ENCODE measurements at places on chromosomes 2 and 18.

DNA sequence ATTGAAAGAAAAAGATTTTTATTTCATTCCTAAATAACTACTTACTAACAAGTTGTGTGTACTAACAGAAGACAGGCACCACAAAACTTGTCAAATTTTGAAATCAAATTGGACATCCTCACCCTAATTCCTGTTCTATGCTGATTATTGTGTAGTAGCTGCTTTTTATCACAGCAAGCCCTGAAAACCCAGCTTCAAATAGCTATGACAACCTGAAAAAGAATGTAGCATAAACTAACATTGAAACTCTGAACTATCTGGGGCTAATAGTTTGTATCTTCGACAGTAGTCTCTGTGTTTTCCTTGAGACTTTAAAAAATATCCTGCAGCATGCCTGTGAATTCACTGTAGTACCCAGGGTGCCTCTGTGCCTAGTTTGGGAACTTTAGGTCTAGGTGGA, 122.6 kb downstream of the WDPCP start:
- DNase-seq, result no peak

DNA sequence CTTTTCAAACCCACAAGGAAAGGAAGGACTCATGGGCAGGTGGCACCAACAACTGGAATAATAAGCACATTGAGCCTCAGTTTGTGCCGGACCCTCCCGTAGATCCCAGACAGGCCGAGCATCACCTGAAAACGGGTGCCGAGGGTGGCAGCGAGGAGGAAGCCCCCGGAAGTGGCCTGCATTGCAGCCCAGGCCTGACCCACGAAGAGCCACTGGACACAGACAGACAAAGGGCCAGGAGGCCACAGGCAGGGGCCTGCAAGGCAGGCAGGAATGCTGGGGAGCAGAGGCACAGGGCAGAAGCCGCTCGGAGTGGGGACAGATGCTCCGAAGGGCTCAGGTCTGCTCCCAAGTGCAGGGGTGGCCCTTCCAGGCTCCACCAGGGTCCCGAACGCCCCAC, 31.7 kb downstream of the MTERF4 start:
- DNase-seq, result no peak

DNA sequence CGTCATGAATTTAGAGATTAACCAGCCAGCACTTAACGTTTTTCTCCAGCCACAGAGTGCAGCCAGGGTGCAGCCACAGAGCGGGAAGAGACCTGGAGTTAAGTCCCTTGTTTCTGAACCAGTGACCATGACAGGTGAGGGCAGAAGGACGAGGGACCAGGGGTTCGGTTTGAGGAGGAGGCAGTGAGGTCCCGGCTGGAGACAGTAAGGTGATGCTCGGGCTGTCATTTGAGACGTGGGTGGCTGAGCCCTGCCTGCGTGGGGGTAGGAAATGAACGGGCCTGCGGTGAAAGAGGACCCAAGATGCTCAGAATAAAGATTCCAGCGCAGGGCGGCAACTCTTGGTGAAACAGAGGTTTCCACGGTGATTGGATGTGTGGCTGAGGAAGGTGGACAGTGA, 205.9 kb downstream of the SNTG2 start:
- no peak for DNase-seq

GRCh38 chr2:118730405-118730804, 117.0 kb downstream of the EN1 start:
- no peak for DNase-seq

Data from posterior cingulate gyrus (tissue), 11 donors.